ENCODE measurements at places on chromosomes 4 and X.
A peak's percentile ranks its signal among the peaks of the same experiment; 100 is the strongest.

DNA sequence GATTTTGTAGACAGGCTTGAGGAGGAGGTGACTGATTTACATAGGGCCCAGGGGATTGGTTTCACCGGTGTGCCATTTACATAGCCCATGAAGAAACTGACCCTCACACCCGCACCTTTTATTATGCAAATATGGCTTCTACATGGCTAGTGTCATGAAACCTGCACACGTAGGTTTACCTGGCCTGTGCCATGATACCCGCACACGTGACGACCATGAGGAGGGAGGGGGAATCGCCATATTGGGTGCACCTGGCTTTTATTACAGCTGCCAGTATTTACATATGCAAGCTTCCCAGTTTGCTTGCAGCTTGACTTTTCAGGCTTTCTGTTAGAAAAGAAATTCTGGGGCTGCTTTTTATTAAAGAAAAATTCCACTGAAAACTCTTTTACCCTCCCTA lies 359.7 kb downstream of the ADAM29 start:
- no peak for DNase-seq

DNA sequence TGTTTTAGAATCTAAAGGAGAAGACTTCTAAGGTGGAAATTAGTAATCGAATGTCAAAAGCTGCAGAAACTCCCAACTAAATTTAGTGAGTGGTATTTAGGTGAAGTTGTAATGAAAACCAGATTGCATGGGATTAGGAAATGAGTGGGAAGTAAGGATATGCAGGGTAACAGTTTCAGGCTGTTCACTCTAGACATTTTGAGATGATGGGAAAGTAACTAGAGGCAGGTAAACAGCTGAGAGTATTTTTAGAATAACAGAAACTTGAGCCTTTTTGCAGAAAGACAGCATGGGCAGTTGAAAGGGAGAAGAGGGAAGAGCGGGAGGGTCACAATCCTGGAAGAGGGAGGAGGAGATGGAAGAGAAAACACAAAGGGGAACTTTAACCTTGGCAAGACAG lies 12.7 kb downstream of the SPRY1 start:
- no peak for DNase-seq

GRCh38 chr4:188316391-188316790 lies 177.2 kb downstream of the TRIML1 start:
- no peak for DNase-seq

DNA sequence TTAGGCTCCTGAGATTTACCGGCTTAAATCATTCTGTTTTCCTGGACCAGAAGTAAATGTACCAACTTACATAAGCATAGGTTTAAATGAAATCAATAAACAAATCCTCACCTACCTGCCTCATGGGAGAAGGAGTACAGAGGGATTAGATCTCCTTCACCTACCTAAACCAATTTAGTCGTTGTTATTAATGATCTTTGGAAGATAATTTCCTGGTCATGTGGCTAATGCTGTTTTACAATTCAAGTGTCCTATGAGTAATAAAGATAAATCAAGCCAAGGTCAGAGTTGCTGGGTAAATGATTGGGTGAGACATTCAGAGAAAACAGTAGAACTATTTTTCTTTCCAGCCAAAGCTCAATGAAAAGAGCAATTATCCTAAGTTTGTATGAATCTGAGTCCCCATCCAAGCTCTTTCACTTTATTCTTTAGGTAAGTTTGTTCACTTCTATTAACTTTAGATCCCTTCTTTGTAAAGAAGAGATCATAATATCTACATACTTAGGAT lies 423.0 kb upstream of the FAM241A start:
- no peak for DNase-seq

GRCh38 chr4:40283413-40283812 lies 51.7 kb upstream of the CHRNA9 start:
- DNase-seq, result peak; percentile 56

- no peak for DNase-seq
Observed at GRCh38 chrX:51435101-51435500, 61.3 kb downstream of the NUDT11 start.

DNA sequence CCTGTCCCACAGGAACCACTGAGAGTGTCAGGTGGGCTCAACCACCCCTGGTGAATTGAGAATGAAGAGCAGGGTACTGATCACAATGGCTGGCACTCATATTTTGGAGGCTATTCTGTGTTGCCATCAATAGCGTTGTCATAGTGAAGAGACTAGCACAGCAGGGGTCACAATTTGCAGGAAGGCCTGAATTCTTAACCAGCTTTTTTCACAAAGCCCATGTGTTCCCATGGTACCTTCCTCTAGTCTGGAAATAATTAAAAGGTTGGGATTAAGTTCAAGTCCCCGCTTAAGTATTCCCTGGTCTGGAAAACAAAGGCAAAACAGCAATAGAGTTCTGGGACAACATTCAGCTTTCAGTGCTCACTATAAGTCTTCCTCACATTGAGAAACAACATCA lies 1051.7 kb downstream of the C4orf33 start:
- no peak for DNase-seq

DNA sequence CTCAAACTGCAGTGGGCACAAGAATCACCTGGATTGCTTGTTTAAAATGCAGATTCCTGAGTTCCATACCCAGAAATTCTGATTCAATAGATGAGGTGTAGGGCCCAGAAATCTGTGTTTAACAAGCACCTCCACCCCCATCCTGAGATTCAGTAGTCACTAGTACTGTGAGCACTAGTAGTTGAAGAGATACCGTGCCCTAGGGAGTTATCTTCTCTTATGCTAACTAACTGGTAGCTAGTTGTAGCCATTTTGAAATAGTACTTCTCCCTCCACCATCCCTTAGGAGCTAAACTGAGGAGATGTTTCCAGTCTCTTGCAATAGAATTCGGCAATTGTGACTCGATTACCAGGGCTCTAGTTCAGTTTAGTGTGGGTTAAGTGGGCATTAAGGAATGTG lies 18.4 kb downstream of the KLHL34 start:
- no peak for DNase-seq

DNA sequence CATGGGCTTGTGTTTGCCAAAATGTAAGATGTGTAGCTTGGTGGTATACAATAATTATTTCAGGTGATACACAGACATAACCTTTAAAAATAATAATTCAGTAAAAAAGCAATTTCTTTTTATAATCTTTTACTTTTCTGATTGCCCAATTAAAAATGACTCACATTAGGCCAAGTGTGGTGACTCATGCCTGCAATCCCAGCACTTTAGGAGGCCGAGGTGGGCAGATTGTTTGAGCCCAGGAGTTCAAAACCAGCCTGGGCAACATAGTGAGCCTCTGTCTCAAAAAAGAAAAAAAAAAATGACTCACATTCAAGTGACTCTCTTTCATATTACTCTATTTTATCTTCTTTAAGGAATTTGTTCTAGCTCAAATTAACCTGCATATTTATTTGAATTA lies 449.4 kb upstream of the HTR2C start:
- no peak for DNase-seq

- no peak for DNase-seq
Observed at GRCh38 chrX:74370487-74370886, 50.8 kb upstream of the SLC16A2 start.

DNA sequence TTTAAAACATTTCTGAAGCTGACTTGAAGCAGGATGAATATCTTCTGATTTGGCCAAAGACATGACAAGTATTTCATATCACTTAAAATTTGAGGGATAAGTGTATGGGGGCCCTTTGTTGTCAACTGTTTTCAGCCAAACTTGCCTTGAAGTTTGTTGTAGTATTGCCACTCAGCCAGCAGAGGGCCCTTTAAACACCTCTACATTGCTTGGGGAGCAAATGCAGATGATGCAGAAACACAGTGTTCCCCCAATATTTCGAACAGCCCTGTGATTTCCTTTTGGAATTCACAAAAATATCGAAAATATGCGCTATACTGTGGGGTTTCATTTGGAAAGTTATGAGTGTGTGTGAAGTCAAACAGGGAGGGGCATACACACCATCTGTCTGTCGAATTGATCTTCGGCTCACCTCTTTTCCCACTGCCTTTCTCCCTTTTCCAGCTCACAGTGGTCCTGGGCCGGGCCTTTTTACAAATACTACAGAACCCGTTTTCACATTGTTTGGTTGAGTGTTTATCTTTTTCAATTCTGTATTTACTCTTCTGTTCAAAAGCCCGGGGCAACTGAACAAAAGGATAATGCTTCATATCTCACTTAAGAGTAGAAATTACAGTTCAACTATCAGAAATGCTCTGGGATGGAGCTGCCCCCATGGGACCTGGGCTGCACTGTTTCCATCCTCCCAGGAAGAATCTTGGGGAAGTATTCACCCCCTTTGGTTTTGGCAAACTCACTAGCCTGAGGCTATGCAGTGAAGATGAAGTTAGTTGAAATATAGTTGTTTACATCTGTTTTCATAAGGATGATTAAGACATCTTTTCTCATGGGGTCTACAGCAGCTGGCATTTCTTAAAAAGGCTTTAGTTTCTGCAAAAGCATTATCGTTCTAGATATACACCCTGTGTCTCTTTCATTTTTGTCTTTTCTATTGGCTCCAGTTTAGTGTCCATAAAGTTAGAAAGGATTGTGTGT lies 137.6 kb downstream of the EGF start:
- DNase-seq, result peak; percentile 66

- DNase-seq, result no peak
Observed at GRCh38 chrX:139647597-139647996, 60.4 kb downstream of the MCF2 start.

DNA sequence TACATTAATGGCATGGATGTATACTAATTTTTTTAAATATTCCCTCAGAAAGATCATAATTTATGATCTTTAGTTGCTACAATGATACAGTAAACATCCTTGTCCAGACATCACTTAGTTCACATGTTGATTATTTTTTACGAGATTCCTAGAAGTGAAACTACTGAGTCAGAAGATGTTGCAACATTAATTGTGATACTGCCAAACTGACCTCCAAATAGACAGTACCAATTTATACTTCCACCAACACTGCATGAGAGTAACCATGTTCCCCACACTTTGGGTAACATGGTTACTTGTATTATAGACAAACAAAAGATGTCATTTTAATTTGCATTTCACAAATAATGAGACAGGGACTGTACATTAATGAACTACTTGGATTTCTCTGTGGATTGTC lies 19.6 kb downstream of the RCHY1 start:
- DNase-seq, result no peak

DNA sequence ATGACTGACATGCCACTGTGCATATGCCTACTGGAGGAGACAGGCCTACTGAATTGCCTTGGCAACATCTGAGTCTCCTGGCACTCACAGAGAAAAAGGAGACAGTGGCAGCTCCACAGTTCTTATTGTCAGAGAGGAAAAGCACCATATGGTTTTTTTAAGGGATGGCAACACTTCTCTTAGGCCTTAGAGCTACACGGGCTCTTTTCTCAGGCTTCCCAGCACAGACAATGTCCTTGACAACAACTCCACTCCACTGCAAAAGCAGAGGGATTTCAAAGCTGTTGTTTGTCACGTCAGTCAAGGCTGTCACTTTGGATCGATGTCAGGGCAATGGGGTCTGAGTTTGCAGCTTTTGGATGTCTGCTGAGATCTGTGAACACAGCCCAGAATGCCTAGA lies 4.7 kb upstream of the CLCN4 start:
- no peak for DNase-seq

- no peak for DNase-seq
Observed at GRCh38 chr4:181194096-181194495, 1049.1 kb upstream of the TENM3 start.

DNA sequence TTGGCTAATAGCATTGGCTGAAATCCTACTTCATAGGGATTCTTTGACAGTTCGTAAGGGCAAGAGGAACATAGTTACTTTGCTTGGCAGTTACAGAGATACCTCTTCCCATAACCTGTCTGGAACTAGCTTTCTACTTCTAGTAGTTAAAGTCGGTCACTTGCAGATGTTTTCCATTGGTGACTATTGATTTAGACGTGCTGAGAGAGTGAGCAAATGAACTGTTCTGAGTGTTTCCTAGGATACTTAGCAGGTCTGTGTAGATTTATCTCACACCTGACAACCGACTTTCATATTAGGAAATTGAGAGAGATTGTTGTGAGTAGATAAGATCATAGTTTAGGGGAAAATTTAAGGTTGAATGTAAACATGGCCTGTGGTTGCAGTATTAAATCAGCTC lies 116.8 kb downstream of the TSPAN7 start:
- no peak for DNase-seq

- DNase-seq, result no peak
Observed at GRCh38 chrX:97050392-97050791, 166.7 kb downstream of the RPA4 start.

DNA sequence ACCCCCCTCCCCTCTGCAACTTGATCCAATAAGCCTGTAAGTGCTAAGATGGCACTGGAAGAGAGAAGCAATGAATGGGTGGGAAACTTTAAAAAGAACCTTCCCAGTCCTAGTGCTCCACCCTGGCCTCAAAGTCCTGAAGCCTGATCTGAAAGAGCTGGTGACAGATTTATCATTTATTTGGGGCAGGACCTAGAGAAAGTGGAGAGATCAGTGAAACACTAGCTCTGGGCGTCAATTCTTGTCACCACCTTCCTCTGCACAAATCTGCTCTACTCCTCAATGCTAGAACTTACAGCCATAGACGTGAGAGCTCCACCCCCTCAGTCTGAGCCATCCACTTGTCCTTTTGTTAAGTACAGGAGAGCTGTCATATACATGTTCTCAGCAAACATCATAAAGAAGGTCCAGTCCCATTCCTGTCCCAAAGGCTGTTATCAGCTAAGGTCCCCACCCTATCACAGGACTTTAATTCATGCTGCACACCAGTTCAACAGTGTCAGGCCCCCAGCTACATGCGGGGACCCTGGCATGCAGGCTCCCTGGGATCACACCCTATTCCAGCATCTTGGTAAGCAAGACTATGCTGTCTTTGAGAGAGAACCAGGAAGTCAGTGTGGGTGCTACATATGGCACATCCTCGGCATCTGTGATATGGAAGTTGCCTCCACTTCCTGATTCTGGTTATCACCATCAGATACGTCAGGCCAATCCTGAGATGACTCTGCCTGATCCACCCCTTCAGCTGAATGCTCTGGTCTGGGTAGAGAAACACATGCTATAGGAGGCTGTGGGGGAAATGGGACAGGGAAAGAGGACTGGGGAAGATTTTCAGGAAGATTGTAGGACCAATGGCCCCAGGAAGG lies 2.3 kb downstream of the P2RY4 start:
- no peak for DNase-seq

- no peak for DNase-seq
Observed at GRCh38 chrX:111662292-111662691, 18.7 kb upstream of the ALG13 start.

DNA sequence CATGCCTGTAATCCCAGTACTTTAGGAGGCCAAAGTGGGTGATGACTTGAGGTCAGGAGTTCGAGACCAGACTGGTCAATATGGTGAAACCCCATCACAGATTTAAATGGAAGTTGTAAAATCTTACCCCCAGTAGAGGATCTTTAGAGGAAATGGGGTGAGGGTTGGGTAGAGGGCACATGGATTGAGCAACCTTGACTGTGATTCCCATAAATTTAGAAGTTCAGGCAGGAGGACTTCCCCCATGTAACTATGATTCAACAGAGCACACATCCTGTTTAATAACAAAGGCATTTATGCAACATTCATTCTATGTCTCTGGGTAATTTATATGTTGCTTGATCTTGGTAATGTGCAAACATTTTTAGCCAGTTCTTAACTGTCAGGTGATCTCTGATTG lies 143.1 kb downstream of the RBM47 start:
- DNase-seq, result no peak

DNA sequence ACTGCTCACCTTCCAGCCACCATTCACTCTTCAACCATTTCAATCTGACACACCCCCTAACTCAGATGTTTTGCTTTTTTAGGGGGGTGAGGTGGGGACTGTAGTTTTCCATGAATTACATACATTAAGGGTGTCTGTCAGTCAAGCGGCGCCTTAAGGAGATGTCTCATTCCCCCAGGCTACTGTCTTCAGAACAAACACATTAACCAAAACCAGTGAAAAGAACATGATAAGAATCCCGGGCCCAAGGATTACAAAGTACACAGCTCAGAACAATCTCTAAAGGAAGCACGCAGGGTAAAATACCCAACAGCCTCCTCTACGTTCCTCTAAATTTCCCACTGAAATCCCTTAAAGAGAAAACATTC lies 62.5 kb upstream of the IRF2 start:
- DNase-seq, result no peak
